GM12878 (cell line): ENCODE measurements at places on chromosomes 2 and 18. TPM values are rescaled to one million over a fixed set of nuclear protein-coding genes. Genes with fewer than 3 reads are reported as not detected.

GRCh38 chr2:25725877-25726276 lies 52.5 kb upstream of the DTNB start:
- no peak overlapping the region for H3K4me3 ChIP-seq
- 0 out of 2 replicates have a peak, but pooled peaks cover 5% of the 10 kb centered on the region for H3K27me3 ChIP-seq
- DNase-seq: no peak
- no peaks in the 10 kb centered on the region for H3K36me3 ChIP-seq

DNA sequence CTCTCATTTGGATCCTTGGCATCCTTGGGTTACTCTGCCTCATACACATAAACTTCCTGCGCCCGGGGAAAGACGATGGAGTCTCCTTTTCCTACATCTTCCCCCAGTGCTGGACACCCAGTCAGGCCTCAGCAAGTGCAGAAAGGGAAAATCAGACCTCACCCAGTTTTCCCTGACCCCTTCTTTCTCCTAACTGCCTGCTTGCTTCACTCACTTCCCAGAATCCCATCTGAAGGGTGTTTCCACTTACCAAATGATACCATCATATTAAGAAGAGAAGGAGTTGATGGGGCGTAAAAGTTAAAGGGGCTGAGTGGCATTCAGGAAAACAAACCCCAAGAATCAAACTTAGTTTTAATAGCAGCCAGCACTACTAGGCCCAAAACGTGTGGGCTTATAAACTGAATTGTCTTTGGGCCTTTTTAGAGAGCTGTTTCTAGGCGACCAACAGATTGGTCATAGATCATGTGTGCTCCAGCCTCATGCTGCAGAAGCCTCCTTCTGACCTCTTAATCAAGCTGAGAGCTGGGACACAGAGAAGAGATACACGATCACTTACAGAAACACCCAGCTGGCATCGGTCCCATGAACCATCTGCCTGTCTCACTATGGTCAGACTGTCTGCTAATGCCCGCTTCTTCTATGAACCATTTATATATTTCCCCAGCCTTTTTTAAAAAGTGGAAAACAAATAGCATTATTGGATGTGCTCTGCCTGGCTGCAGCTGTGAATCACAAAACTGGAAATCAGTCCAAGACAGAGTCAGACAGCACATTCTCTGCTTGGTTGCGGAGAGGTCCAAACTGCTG lies 165.7 kb upstream of the SLC14A2 start:
- H3K36me3 ChIP-seq: no peaks in the 10 kb centered on the region
- H3K4me1 ChIP-seq: no peaks in the 10 kb centered on the region
- no peak overlapping the region for H3K27ac ChIP-seq
- H3K4me3 ChIP-seq: no peak overlapping the region
- no peak for DNase-seq
- H3K27me3 ChIP-seq: no peaks in the 10 kb centered on the region

DNA sequence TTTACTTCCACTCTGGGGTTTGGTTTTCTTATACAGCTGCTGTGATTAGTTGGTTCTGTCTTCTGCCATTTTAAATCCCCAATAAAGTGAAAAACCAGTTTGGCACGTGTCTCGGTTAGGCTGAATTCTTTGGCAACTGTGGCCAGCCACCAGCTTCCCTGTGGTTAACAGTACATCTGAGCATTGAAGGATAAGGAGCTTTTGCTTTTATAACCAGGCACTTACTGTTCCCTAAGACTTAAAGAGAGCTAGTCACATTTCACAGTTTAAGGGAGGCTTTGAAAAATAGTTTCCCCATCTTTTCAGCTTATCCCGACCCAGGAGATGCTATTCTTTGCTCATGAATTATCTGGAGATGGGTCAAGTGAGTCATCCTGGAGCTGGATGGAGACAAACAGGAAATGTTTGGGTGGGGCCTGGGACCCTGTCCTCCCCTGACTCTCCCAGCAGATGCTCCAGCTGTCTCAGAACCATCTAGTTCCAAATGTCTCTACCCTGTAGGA lies 57.3 kb upstream of the EML6 start:
- no peak overlapping the region for H3K27ac ChIP-seq
- H3K36me3 ChIP-seq: peaks cover 37% of the 10 kb centered on the region
- DNase-seq: no peak
- no peak overlapping the region for H3K4me3 ChIP-seq
- no peaks in the 10 kb centered on the region for H3K4me1 ChIP-seq

DNA sequence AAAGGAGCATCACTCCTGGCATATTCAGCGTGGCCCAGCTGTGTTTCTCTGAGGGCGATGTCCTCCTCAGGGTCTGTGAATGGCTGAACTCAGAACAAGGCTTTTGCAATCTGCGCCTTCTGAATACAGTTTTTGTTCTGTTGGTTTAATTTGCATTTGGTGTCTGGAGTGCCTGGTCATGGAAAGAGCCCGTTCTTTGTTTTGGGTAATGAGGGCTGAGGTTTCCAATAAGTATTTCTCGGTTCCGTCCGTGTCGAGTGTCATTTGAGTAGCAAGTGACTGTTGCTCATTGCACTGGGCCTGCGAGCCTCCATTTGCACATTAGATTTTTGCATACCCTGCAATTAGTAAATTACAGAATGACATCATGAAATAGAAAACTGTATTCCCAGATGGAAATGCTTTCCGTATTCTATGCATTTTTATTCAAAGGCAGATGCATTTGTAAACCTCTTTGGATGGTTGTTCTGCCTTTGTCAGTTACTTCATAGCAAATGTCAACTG lies 57.3 kb downstream of the NEDD4L start:
- no peak overlapping the region for H3K27ac ChIP-seq
- H3K4me1 ChIP-seq: peaks cover 11% of the 10 kb centered on the region
- no peaks in the 10 kb centered on the region for H3K36me3 ChIP-seq
- no peak for DNase-seq
- no peak overlapping the region for H3K4me3 ChIP-seq

C2orf15 gene
- 2.3 and 2.8 TPM in 2 replicates for polyA plus RNA-seq

DNA sequence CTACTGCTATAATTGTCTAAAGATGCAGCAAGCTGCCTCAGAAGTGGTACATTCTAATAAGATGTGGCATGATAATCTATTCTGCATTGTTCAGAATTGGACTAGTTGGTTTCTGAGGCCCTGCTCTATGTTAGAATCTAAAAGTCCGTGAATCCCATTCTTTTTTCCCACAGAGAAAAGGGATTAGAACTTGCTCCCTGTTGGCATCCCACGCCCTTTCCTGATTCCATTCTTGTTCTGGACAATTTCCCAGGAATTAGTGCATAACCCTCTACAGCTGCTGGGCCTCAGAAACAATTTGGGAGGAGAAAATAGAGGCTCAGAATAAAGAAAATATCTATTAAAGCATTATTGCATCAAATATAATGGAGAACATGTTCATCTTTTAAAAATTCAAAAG lies 282.7 kb downstream of the NRXN1 start:
- no peak overlapping the region for H3K27ac ChIP-seq
- H3K4me1 ChIP-seq: no peaks in the 10 kb centered on the region
- DNase-seq: no peak
- no peaks in the 10 kb centered on the region for H3K36me3 ChIP-seq

GRCh38 chr18:74310411-74310810 lies 5.2 kb upstream of the C18orf63 start:
- no peaks in the 10 kb centered on the region; the same call in 1 of the 2 replicates for H3K36me3 ChIP-seq
- no peak for DNase-seq
- no peaks in the 10 kb centered on the region for H3K27me3 ChIP-seq
- H3K4me1 ChIP-seq: no peaks in the 10 kb centered on the region

AP1S3 gene
- 14.3 and 14.6 TPM in 2 replicates for polyA plus RNA-seq

DNA sequence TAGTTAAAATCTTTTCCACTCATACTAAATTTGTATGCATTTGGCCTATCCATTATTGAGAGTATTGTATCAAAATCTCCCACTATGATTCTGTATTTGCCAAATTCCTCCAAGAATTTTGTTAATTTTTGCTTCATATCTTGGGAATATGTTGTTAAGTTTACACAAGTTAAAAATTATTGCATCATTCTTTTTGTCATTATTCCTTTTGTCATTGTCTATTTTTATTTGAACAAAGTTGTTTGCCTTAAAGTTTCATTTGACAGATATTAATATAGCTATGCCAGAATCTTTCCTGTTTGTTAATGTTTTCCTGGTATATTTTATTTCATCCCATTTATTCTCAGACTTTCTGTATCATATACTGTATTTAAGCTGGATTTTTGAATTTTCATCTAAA lies 41.3 kb downstream of the LOXHD1 start:
- no peak overlapping the region for H3K27ac ChIP-seq
- no peaks in the 10 kb centered on the region for H3K27me3 ChIP-seq
- H3K4me3 ChIP-seq: no peak overlapping the region
- no peaks in the 10 kb centered on the region for H3K4me1 ChIP-seq
- H3K36me3 ChIP-seq: no peaks in the 10 kb centered on the region

GRCh38 chr18:21896732-21897336 lies 156.2 kb downstream of the MIB1 start:
- no peaks in the 10 kb centered on the region; the same call in 1 of the 2 replicates for H3K27me3 ChIP-seq
- no peak overlapping the region for H3K4me3 ChIP-seq
- no peak for DNase-seq

- no peak for DNase-seq
- H3K27ac ChIP-seq: no peak overlapping the region
- H3K27me3 ChIP-seq: no peaks in the 10 kb centered on the region
- no peaks in the 10 kb centered on the region for H3K4me1 ChIP-seq
Measured at GRCh38 chr2:121746071-121746578, 9.3 kb upstream of the TSN start.

DNA sequence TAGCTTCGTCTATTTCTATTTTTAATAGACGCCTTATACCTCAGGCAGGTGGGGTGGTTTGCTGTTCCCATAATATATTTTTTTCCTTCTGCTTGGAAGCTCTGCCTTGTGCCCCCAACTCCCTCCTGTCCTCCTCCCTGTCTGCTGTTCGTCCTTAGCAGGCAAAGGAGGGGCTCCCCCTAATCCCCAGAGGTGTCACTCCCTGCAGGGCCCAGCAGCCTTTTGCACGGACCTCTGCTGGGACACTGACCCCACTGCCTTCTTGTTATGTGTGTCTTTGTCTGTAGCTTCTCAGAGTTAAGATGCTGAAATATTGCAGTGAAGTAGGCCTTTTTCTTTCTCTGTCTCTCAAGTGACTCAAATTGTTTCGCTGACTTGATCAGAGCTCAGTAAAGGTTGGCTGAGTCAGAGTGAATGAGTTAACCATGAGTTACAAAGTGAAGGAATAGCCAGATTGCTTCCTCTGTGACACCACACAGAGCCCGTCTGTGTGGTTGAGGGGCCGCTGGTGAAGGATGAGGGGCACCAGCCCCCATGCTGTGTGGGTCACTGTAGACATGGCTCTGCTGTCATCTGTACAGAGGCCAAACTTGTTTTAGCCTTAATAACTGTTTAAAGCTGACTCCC lies 47.7 kb downstream of the PRKCE start:
- no peak overlapping the region for H3K4me3 ChIP-seq
- H3K27me3 ChIP-seq: no peaks in the 10 kb centered on the region
- no peaks in the 10 kb centered on the region for H3K36me3 ChIP-seq

BCL11A gene
- polyA plus RNA-seq: 9.9 and 12.8 TPM in 2 replicates

CLEC4F gene
- not detected in 2 replicates for polyA plus RNA-seq

ITGB6 gene
- polyA plus RNA-seq: not detected in 2 replicates

SPP2 gene
- not detected in 2 replicates for polyA plus RNA-seq

- peak overlapping the region; percentile 82 for H3K4me3 ChIP-seq
- H3K27ac ChIP-seq: peak overlapping the region; percentile 99
- no peaks in the 10 kb centered on the region for H3K27me3 ChIP-seq
Measured at GRCh38 chr2:201116959-201117734, 1.2 kb downstream of the CFLAR start.

DNA sequence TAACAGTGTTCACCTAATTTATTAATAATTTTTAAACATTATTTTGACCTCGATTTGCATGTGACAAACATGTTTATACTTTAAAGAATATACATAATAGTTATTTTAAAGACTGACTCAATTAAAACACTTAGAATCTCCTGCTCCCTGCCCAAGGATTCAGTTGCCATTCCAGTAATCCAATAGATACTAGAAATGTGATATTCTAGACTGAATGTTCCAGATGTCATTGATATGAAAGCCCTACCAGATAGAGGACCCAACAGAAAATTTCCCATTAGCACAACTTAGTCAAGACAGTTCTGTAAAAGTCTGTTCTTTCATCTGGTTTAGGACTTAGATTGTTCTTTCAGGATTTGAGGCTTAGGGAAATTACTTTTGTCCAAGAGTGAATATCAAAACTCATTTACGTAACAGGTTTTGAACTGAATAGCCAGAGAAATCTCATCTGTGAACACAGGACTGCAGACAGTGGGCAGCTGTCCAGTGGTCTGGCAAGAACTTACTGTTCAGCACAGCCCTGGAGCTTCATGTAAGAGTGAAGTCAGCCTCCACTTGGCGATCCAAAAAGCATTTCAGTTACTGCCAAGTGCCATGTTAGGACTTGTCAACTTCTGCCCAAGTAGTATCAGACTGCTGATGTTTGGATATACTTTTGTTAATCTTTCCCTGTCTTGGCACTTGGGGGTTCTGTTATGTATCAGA lies 77.5 kb downstream of the OSBPL6 start:
- no peak overlapping the region for H3K27ac ChIP-seq
- no peak overlapping the region for H3K4me3 ChIP-seq
- no peaks in the 10 kb centered on the region for H3K27me3 ChIP-seq
- H3K36me3 ChIP-seq: no peaks in the 10 kb centered on the region
- no peaks in the 10 kb centered on the region for H3K4me1 ChIP-seq

DNA sequence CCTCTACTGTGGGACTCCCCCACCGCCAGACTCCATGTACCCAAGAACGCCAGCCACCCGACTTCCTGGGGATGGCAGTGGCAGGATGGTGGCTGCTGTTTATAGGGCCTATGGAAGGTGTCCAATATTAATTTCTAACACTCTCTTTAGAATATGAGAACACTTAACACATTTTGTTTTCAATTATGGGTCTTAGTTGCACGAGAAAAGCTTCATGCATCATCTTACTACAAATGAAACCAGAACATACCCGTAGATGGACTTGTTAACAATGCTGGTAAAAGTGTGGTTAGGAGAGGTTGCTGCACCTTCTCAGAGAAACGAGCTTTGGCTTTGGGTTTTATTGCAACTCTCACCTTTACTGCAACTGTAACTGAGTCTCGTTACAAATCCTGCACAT lies 335.6 kb upstream of the ID2 start:
- H3K27me3 ChIP-seq: no peaks in the 10 kb centered on the region
- peaks cover 7% of the 10 kb centered on the region for H3K4me1 ChIP-seq
- no peak for DNase-seq
- no peak overlapping the region for H3K27ac ChIP-seq

- no peak for DNase-seq
- H3K4me3 ChIP-seq: no peak overlapping the region
- H3K27me3 ChIP-seq: no peaks in the 10 kb centered on the region
- H3K36me3 ChIP-seq: no peaks in the 10 kb centered on the region
Measured at GRCh38 chr2:134985061-134985460, 62.2 kb downstream of the MAP3K19 start.

- no peaks in the 10 kb centered on the region for H3K27me3 ChIP-seq
- H3K27ac ChIP-seq: no peak overlapping the region
- no peak overlapping the region for H3K4me3 ChIP-seq
- no peak for DNase-seq
Measured at GRCh38 chr2:118535818-118536212, 311.6 kb downstream of the EN1 start.
